Cerebellar nuclear complex (tissue), 1 donor: ENCODE measurements at places on chromosomes 1 and 21.

- DNase-seq, result no peak
These were observed 1.8 kb downstream of the JMJD4 start for GRCh38 chr1:227733309-227733705.

GRCh38 chr1:159092036-159092760, 15.6 kb upstream of the AIM2 start:
- DNase-seq, result no peak

GRCh38 chr1:235953801-235954200, 87.1 kb upstream of the LYST start:
- DNase-seq, result no peak

GRCh38 chr1:229131243-229132105, 139.4 kb upstream of the RAB4A start:
- no peak for DNase-seq

GRCh38 chr1:8563944-8564537, 246.1 kb downstream of the SLC45A1 start:
- DNase-seq, result no peak

DNA sequence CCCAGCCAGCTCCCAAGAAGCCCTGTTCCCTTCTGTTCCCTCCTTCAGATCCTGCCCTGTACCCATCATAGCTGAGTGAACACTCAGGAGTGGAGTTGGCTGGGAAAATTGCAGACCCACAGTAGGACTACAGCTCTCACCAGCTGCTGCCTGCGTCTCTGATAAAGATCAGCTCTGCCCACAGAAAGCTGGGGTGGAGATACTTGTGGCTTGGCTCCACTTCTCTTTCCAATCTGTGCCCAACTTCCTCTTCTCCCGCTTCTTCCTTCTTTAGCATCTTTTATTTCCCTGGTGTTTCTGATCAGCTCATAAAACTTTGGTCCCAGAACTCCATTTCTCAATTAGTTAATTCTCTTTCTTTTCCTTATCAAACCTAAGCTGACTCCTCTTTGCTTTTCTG, 5.5 kb upstream of the CD1A start:
- no peak for DNase-seq

DNA sequence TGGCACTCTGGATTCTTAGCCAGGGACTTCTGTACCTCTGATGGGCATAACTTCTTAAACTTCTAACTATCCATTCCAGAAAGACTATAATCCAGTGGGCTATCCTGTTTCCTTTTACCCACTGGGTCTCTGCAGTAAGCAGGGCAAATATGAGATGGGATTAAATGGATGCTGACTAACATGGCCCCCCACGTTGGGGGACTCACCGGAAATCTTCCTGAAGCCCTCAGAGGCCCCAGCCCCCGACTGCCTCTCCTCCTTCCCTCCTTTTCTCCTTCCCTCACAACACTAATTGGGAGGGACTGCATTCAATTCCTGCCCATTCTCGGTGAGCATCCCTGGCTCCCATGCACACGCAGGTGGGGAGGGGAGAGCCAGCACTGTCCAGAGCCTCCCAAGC, 70.1 kb downstream of the SSBP3 start:
- no peak for DNase-seq
